ENCODE measurements at places on chromosomes 1 and 21. TPM values are rescaled to one million over a fixed set of nuclear protein-coding genes. Genes with fewer than 3 reads are reported as not detected.

GRCh38 chr1:186512698-186513457, 52.0 kb upstream of the PDC start:
- no peak for DNase-seq

GRCh38 chr1:61056196-61056572, 26.2 kb upstream of the NFIA start:
- DNase-seq: no peak

DNA sequence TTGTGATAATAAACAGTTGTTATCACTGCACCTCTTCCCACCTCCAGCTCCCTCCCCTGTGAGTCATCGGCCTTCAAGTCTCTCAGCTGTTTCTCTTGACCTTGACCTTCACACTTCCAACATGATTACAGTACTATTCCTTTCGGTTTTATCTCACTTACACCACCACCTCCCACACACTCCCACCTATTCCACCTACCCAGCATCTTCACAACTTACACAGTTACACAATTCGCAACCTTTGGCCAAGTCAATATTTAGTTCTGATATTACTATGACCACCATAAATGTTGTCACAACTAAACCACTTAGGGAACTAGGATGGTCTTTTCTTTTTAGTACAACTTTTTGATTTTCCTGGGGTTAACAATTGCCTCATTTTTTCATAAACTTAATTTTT, 60.2 kb downstream of the RIPK4 start:
- DNase-seq: no peak

- DNase-seq: no peak
Observed at GRCh38 chr1:153260585-153261280, 1.2 kb downstream of the LORICRIN start.

GRCh38 chr21:16145479-16145878, 415.7 kb downstream of the USP25 start:
- no peak for DNase-seq

DNA sequence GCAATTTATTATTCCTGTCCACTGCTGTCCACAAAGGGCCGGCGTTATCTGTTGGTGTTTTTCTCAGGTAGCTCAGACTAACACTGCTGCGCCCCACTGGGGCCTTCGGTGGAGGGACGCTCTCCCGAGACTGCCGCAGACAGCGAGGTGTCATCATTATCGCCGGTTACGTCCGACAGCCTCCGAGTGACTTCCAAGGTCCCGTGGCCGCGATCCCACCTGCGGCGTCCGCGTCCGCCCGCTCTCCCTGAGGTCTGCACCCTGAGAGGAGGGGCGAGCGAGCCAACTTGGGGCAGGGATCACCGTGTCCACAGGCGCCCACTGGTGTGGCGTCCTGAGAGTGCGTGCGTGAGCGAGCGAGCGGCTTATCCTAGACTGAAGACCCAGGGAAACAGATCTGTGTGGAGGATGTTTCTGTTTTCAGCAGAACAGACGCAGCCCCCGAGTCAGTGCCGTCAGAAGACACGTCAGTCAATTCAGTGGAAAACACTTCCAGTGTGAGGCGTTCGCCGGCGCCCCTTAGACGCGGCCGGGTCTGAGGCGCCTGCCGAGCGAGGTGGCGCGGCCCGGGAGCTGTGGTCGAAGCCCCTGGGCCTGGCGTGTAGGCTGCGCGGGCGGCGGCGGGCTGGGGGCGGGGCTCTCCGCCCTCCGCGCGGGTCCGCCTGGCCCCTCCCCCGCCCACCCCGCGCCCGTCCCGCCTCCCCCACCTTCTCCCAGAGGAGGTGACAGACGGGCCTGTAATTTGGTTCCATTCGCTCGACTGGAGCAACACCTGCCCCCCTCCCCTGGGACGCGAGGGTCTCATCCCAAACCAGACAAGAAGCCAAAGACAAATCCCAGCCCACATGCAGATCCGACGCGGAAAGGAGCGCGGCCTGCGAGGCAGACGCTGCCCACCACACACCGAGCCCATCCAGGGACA, 12.6 kb downstream of the NHLH2 start:
- DNase-seq: no peak

DNA sequence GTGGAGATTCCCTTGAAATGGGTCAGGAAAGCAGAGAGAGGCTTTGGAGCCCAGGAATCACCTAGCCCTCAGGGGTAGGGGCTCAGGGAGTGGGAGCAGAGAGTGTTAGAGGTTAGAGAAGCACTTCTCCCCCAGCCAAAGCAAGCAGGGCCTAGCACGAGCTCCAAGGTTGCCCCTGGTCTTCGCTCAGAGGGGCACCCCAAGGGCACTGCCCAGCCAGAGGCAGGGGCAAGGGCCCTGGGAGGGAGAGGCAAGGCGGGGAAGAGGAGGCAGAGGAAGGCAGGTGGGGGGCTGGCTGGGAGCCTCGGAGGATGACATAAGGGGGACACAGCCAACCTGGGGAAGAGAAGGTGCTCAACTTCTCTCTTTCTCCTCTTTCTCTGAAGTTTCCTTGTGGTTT, 71.9 kb downstream of the CASZ1 start:
- no peak for DNase-seq

GRCh38 chr1:117589544-117589943, 16.3 kb upstream of the TENT5C start:
- DNase-seq: no peak

Gene CAMSAP2
- total RNA-seq: 0.52 TPM

Measured in activated T-helper 2 cell treated with anti-CD3 and anti-CD28 coated beads, Interferon-gamma antibody, Interleukin-2, Interleukin-4, amounts not matched to agents 10 μg/mL and 5 μg/mL and 100 μg/mL, durations not matched to agents 14 hours and 24 hours and 36 hours (primary cell).